ENCODE measurements at places on chromosomes 3 and 15.

GRCh38 chr3:10247679-10248183 is 528 bp upstream of the TATDN2 start:
- no peak for DNase-seq

GRCh38 chr3:19216669-19217337 is 68.5 kb downstream of the KCNH8 start:
- DNase-seq = no peak

GRCh38 chr15:85154061-85154460 is 172.4 kb downstream of the PDE8A start:
- no peak for DNase-seq

DNA sequence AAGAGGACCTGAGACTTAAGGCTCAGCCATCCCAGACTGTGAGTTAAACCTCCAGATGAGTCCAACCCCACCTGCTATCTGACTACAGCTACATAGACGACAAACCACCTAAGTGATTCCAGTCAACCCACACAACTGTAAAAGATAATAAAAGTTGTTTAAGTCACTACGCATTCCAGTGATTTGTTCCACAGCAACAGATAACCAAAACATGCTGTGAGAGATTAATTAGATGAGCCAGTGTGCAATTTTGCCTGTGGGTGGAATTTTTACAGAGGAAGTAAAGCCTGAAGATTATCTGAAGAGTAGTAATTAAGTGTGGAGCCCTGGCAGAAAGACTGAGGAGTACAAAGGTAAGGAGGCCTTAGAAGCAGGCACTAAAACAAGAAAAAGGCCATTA is 5.4 kb downstream of the BTBD1 start:
- no peak for DNase-seq

GRCh38 chr3:156433910-156434309 is 121.0 kb downstream of the SSR3 start:
- DNase-seq = no peak

- DNase-seq = no peak
These were observed 9.4 kb downstream of the IGSF11 start for GRCh38 chr3:119025171-119025795.

- no peak for DNase-seq
These were observed 19.4 kb upstream of the CA12 start for GRCh38 chr15:63401078-63401477.

DNA sequence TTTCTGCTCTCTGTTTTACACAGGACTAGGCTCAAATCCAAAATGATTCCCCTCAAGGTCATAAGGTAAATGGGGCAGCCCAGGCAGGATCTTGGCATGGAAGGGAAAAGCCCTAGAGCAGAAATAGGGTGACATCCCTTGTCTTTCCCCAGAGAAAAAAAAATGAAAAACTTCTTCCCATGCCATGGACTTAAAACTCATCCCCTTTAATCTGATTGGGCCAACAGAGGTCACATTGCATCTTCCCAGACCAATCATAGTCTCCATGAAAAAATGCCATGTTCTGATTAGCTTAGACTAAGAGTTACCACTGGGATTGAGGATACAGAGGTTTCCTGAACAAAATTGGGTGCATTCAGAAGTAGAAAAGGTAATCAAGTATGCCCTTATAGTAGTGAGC is 241.3 kb upstream of the LRTM1 start:
- no peak for DNase-seq

DNA sequence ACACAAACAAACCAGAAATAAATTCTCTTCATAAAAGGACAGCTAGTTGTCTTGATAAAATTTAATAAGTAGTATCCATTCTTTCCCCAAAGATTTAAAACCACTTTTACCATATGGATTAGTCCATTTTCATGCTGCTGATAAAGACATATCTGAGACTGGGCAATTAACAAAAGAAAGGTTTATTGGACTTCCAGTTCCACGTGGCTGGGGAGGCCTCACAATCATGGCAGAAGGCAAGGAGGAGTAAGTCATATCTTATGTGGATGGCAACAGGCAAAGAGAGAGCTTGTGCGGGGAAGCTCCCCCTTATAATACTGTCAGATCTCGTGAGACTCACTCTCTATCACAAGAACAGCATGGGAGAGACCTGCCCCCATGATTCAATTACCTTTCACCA is 38.7 kb downstream of the C2CD4B start:
- no peak for DNase-seq

GRCh38 chr3:9778143-9779074 is 8.7 kb upstream of the CAMK1 start:
- DNase-seq = no peak

GRCh38 chr3:189339996-189340395 is 168.2 kb downstream of the TPRG1 start:
- DNase-seq = no peak

DNA sequence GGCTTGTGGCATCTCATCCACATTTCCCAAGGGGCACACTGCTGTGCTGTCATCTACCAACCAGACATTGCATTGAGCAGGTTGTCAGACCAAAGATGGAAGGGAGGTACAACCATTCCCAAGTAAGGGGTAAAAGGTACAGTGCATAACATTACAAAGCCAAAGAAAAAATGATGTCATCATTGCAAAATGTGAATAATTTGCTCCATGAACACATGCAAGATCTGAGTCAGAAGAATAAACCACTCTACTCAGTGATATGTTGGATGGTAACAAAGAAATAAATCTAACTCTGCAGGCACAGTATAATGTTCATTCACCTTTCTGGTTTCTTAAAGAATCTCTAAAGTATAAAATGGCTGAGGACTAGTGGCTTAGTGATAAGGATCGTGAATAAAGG is 202.7 kb downstream of the MAGI1 start:
- no peak for DNase-seq

DNA sequence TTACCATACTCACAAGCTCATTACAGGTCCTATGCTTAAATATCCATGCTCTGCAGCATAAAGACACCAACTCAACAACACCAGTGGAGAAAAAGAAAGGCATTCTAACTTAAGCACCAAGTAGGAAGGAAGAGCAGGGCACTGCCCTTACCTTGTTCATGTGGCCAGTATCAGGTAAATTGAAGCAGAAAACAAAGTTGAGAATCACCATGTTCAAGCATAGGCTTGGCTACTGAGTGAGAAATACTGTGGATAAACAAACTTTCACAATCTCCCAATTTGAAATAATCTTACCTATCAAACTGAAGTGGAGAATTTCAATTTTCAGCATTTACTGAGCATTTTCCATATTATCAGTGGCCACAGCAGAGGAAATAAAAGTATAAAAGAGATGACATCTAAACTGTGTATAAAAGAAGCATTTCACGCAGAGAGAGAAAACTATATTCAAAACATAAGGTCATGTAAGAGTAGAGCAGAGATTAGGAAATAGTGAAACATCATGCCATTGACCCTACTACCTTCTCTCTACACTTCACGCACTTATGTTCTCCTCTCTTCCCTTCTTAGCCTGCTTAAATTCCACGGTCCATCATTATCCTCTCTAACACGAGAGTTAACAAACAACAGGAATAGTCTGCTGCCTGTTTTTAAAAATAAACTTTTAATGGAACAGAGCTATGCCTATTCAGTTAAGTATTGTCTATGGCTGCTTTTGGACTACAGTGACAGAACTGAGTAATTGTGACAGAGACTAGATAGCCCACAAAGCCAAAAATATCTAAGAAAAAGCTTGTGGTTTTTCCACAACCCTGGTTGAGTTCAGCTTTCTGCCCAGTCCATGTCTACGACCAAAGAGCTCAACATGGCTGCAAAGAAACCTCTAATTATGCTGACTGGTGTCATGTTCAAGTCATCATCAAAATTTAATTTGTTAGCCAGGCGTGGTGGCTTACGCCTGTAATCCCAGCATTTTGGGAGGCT is 142.5 kb downstream of the NR1I2 start:
- DNase-seq = no peak

DNA sequence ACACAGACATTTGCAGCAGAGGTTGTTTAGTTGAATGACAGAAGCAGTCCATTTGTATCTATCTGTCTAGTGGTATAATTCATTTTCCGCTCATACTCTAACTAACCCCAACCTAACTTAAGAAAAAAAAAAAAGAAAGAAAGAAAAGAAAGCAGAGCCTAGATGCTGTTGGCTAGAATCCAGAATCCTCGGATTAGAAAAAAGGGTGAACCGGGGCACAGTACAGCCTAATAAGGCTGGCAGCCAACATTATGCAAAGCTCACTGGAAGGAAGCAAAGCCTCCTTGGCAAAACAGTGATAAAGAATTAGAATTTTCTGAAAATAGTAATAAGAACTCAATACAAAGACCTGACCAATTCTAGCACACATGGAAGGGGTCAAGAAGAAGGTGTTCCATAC is 640.8 kb downstream of the TUSC7 start:
- peak; percentile 31 for DNase-seq

DNA sequence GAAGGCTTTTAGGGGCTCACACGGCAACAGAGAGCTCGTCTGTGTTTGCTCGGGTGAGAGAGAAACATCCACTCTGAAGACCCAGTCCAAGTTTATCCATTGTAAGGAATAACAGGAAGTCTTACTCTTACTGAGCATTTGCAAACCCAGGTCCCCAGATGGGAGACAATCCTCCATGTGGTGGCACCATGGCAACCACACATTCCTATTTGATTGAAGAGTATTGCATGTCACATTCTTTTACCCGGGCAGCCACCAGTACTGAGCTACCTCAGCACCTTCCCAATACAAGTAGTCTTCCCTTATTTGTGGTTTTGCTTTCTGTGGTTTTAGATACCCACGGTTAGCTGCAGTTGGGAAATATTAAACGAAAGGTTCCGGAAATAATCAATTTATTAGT is 302.9 kb upstream of the RASGRP1 start:
- DNase-seq = no peak

- DNase-seq = no peak
These were observed 663 bp downstream of the PDCD10 start for GRCh38 chr3:167733961-167734497.

DNA sequence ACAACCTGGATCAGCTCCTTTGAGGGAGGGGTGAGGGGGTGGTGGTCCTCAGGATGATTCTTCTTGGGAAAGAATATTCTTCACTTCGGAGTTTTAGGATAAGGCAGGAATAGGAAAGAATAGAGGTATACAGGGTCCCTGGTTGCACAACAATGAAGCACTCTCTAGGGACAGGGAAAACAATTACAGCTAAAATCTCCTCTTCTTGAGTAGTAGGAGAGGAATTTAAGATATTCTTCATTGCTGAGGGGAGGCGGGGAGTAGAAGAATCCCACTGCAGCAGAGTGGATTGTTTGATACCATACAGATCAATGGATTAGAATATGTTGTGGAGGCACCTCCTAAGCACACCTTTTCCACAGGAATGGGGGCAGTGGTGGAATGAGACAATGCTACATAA is 20.5 kb downstream of the SLC9C1 start:
- DNase-seq = no peak

- DNase-seq = no peak
These were observed 3.5 kb downstream of the CCK start for GRCh38 chr3:42262525-42262924.

DNA sequence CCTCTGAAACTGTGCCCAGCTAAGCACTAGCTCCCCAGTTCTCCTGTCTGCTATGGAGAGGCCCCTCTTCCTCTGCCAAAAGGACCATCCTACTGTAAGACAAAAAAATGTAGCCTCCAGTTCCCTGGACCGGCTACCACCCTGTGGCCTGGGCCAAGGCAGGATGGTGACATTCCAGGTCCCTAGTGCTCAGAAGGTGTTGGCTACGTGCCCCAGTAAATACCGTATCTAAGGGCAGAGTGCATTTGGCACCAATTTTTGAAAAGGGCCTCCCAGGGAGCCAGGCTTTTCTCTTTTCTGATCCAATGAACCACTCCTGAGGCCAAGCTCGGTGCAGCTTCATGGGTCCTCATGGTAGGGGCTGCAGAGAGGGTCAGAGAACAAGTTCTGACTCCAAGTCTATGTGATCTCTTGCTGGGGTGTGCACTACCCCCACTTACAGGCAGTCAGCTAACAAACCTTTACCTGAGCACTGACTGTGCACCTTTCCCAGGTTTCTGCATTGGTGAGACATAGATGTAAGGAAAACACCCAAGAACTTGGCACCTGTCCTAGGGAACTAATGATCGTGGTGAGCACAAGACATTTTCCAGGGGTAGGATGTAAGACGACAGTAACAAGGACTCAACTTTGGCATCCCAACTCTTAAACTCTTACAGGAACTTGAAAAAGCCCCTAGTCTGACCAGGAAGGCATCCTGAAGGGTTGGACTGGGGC is 32.6 kb downstream of the TLE3 start:
- DNase-seq = no peak

DNA sequence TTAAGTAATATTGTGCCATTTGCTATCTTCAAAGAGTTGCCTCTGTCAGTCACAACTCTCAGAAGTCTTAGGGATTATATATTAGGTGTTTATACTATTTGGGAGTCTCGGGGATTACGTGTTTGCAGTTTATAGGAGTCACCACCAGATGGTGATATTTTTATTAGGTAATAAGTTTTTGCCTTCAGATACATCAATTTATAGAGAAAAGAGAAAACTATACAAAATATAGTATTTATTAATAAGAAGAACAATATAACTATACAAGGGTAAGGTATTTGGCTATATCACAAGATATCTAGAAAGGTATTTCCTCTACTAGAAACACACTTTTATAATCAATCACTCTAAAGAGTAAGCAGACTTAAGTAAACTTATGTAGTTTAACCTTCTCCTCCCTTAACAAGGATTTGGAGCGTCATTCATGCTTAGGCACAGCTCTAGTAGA is 10.7 kb upstream of the DHX36 start:
- DNase-seq = peak; percentile 33

- DNase-seq = no peak
These were observed 170.0 kb downstream of the NR2F2 start for GRCh38 chr15:96500508-96500907.

DNA sequence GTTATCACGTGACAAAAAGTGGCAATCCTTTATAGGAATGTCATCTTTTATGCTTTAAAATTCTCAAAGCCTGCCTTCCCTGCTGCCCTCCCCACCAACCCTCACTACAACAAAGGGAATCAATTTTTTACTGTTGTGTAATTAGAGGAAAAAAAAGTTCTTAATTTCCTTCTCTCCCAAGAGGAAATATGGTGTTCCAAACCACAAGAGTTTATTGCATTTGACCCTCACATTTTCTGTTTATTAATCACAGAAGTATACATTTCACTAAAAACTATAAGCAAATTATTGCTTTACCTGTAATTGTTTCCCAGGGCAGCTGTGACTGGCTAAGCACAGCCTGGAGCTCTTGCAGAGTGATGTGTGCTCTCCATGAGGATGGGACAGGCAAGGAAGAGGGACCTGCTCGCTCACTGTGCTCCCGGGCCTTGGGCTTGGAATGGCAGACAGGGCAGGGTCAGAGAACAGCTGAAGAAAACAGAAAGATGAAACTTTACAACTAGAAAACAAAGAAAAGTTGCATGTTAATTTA is 31.3 kb upstream of the ATP10A start:
- no peak for DNase-seq

Measured in midbrain (tissue), 1 donor.